Muscle of leg (tissue), 16 donors: ENCODE measurements at places on chromosomes 3 and 15. TPM values are rescaled to one million over a fixed set of nuclear protein-coding genes. Genes with fewer than 3 reads are reported as not detected.
A peak's percentile ranks its signal among the peaks of the same experiment; 100 is the strongest.

Gene CYP8B1
- total RNA-seq, result not detected

Gene SEMA3F
- 9.1 TPM for total RNA-seq

Gene GOLGA8J
- total RNA-seq, result 0.09 TPM

Gene C3orf85
- total RNA-seq, result not detected

GRCh38 chr3:18557216-18557615 is 132.1 kb upstream of the SATB1 start:
- DNase-seq, result no peak

- DNase-seq, result peak; percentile 91
Measured at GRCh38 chr3:47420511-47421484, 40.0 kb downstream of the PTPN23 start.

DNA sequence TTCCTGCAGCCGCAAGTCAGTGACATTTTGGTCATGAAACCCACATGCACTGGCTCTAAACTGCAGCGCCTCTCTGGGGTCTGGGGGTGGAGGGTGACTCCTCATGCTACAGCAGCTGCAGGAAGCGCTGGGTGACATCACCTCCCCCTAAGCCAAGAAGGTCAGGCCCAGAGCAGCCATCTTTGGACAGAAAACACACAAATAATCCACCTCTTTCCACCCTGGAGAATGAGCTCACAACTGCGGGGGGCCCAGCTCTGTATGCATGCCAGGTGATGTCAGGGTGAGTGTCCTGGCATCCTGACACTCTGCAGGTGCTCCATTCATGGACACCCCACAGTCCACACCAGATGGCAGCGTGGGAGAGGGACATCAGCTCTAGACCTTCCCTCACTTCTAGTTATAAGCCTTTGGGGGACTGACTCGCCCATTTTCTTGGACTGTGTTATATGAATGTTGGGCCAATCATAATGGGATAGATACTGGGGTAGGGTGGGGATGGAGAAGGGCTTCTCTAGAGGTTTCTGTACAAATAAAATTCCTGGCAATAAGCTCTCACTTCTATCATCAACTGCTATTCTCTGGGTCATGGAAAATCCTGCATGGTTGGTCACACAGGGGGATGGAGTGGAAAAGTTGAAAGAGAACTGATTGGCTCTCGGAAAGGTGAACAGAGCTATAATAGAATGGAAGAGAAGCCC is 70.7 kb upstream of the THBS1 start:
- DNase-seq, result peak; percentile 93
